Fibroblast of pulmonary artery (primary cell): ENCODE measurements at places on chromosomes 12 and 14.

GRCh38 chr14:23062002-23062401 lies 4.7 kb upstream of the CDH24 start:
- peak; percentile 97 for DNase-seq

DNA sequence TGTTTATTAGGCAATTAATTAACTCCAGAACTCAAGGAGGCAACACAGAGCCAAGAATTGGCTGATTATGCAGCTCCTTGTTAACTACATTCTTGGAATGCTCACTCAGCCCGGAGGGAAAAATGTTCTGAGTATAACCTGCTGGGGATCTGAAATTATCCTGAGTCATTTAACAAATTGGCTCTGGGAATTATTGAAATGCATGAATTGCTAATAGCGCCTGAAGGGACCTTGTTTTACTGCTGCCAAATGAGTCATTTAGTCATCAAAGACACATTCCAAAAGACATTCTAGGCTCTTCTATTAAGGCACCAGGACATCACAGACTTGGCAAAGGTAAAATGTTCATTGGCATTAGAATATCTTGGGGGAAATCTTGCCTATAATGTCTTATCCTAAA lies 13.0 kb downstream of the TMEM52B start:
- peak; percentile 11 for DNase-seq

- peak; percentile 2 for DNase-seq
Observed at GRCh38 chr12:127987199-127987901, 279.6 kb upstream of the TMEM132C start.

GRCh38 chr12:88299567-88300101 lies 157.5 kb downstream of the TMTC3 start:
- peak; percentile 92 for DNase-seq

- no peak for DNase-seq
Observed at GRCh38 chr14:100069161-100069800, 4.1 kb downstream of the EVL start.
